ENCODE measurements at places on chromosomes 6 and 20.

GRCh38 chr6:137736911-137737310 lies 130.1 kb upstream of the TNFAIP3 start:
- peak; percentile 74 for DNase-seq

DNA sequence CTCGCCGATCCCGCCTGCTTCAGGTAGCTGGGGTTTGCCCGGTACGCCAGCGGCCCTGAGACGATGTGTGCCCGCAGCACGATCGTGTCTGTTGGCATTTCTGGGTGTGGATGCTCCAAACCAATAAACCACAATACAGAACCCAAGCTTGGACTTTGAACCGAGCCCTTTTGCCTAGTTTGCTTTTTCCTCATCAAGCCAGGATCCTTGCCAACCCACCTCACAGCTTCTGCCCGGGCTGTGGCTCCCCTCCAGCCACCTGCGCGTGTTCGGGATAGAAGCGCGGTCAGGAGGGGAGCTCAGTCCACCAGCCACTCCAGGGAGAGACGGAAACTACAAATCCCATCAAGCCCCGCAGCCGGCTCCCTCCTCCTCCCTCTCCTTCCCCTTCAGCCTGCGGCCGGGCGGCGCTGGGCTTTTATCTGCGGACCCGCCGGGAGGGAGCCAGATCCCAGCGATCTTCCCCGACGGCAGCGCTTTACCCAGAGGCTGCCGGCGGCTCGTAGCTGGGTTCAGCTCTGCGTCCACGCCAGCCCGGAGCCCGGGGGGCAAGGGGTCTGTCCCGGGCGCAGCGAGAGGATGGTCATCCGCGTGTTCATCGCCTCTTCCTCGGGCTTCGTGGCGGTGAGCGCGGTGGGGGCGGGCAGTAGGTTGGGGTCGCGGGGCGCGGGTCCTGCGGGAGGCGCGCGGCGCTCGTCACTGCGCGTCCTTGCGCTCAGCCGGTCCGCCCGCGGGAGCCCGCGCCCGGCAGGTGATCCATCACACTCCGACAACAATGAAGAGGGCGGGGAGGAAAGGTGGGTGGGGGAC lies at the start of gene SH3BGRL2:
Gene SH3BGRL2, plus strand, starts transcription at position 447 of the 810 bp plus-strand sequence. Its CDS starts 133 bp downstream, at position 580.
- peak; percentile 83 for DNase-seq

DNA sequence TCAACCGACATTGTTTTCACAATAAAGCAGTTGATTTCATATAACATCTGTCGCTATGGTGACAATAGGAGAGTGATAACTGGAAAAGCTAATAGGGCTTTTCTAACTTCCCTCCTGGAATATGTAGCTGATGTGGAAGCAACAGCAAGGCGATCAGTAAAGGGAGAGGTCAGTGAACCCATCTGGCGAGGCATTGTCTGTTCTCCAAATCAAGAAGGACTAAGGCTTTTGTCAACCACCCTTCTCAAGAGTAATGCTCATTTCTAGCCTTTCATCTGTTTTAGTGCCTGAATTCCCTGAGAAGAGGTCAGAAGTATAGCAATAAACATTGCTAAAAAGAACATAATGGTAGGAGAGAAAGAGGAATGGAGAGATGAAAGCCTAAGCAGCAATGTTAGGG lies 201.3 kb downstream of the AKAP7 start:
- no peak for DNase-seq

GRCh38 chr20:2519115-2519809 lies 10.5 kb upstream of the ZNF343 start:
- no peak for DNase-seq

GRCh38 chr6:105667056-105667455 lies 264.2 kb upstream of the PREP start:
- DNase-seq: no peak

- no peak for DNase-seq
Measured at GRCh38 chr20:57408131-57408530, 16.9 kb downstream of the RBM38 start.

DNA sequence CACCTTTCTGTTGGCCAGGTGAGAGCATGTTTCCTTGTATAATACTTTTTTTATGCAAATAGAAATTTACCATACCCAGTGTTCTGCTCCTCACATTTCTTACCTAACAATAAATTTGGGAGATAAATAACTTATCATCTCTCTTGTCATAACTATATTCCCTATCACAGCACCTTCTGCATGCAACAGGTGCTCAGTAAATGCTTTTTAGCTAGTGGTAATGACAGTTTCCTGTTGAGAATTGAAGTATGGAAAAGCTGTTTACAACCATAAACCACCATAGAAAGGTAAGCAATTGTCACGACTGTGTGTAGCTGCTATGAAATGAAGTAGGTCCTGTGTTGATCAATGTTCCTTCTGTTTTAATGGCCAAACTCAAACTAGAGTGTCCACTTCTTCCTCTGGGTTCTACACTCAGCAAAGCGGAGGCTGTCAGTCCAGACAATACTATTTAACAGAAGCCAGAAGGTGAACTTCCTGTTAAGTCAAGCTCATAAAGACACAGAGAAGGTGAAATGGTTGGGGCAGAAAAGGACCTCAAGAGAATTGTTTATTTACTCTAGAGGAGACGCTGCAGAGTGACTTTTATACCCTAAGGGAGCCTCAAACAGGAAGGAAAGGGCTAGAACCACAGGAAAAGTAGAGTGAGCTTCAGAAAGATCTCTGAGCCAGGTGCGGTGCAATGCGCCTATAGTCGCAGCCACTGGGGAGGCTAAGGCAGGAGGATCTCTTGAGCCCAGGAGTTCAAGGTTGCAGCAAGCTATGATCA lies 84.0 kb upstream of the SLC22A16 start:
- DNase-seq: no peak

DNA sequence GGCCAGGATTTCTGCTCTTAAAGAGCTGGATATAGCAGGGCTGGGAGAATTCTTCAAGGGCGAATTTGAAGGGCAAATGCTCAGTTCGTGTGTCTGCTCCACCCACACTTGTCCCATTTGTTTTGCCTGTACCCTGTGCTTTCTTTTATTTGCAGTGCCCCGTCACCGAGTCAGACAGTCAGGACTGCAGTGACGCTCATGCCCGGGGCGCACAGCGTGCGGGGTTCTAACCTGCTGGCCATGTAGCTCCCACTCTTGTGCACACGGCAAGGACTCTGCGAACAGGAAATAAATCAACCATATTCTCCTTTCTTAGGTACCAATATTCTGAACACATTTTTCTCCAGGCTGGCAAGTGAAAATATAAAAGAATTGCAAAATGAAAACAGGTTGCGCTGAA lies 17.7 kb downstream of the LYRM4 start:
- DNase-seq: no peak

DNA sequence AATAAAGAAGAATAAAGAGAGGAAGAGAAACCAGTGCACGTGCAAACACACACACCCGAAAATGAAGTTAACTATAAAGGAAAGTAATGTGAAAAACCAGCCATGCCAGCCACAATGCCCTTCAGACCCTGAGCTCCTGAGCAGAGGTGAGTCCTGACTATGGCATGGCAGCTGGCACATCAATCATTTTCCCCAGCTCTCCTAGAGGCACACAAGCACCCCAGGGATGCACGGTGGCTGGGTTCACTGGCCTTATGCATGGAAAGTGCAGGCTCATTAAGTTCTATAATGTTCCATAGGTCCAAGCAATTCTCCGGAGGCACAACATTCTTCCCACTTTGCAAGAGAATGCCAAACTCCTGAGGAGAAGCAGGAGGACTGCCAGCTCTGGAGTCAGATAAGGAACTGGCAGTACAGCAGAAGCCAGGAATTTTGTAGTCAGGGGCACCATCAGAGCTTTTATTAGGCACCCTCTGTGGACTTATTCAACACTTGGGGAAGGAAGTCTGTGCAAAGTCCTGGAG lies 175.0 kb upstream of the PRDM1 start:
- peak; percentile 27 for DNase-seq

DNA sequence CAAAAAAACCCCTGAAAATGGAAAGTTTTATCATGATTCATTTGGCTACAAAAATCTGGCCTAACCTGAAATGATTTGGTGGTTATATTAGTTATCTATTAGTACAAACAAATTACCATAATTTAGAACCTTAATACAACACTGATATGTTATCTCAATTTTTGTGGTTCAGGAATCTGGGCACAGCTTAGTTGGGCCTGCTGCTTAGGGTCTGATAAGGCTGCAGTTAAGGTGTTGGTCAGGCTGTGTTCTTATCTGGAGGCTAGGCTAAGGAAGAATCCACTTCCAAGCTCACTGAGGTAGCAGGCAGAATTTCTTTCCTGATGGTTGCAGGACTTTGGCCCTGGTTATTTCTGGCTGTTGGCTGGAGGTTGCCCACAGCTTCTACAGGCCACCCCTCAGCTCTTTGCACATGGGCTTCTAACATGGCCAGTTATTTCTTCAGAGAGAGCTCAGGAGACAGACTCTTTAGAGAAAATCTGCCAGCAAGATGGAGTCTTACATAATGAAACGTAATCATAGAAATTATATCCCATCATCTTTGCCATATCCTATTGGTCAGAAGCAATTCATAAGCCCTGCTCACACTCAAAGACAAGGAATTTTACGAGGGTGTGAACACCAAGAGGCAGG lies 11.4 kb downstream of the TRIM38 start:
- DNase-seq: no peak

Data from suppressor macrophage treated with lipopolysaccharide for 1 hour (primary cell).